ENCODE measurements at places on chromosomes 5 and 9. TPM values are rescaled to one million over a fixed set of nuclear protein-coding genes. Genes with fewer than 3 reads are reported as not detected.

The SNX24 gene
- total RNA-seq, result 10.7 TPM

The ANKRD34B gene
- total RNA-seq, result not detected

The JADE2 gene
- total RNA-seq, result 44.4 TPM

The SHISAL2B gene
- not detected for total RNA-seq

The IL33 gene
- 6.5 TPM for total RNA-seq

The CDX1 gene
- total RNA-seq, result 540 TPM

The CTSL gene
- 26.7 TPM for total RNA-seq

The CRB2 gene
- total RNA-seq, result 0.32 TPM

The SLC6A7 gene
- total RNA-seq, result 19.8 TPM

The CRHBP gene
- not detected for total RNA-seq

The PITX1 gene
- 13.9 TPM for total RNA-seq

The ELOVL7 gene
- 14.9 TPM for total RNA-seq

The MARCOL gene
- not detected for total RNA-seq

The FCN2 gene
- total RNA-seq, result not detected

The CCL27 gene
- total RNA-seq, result not detected

The OR1J2 gene
- not detected for total RNA-seq

The FBXW2 gene
- total RNA-seq, result 23.3 TPM

The STKLD1 gene
- not detected for total RNA-seq

The ABLIM3 gene
- total RNA-seq, result 6.5 TPM

The NXNL2 gene
- total RNA-seq, result not detected

The PCDHGA12 gene
- total RNA-seq, result 4.4 TPM

The TMEM8B gene
- total RNA-seq, result 9.2 TPM

The FIBCD1 gene
- 54.7 TPM for total RNA-seq
